ENCODE measurements at places on chromosomes 6 and 20. TPM values are rescaled to one million over a fixed set of nuclear protein-coding genes. Genes with fewer than 3 reads are reported as not detected.

GRCh38 chr6:8149350-8149749, 47.0 kb upstream of the EEF1E1 start:
- no peaks in the 10 kb centered on the region for H3K4me1 ChIP-seq
- no peak for DNase-seq
- no peaks in the 10 kb centered on the region for H3K36me3 ChIP-seq
- H3K4me3 ChIP-seq, result no peak overlapping the region

DNA sequence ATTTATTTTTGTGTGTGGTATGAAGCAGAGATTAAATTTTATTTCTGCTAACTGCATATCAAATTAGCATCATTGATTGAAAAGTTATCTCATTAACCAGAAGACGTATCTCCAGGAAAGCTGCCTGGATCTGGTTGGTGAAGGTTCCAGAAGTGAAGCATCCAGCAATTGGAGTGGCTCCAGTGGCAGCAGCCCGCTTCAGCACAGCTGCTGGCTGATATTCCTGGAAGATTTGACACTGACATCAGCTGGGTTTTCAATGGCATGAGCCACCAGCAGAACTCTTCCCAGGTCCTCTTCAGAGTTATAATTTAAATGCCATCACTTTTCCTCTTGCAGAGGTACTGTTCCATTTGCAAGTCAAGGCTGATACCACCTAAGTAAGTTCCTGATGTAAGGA, 363.5 kb downstream of the BCKDHB start:
- H3K27me3 ChIP-seq, result no peaks in the 10 kb centered on the region
- H3K4me1 ChIP-seq, result no peaks in the 10 kb centered on the region
- DNase-seq, result no peak
- H3K36me3 ChIP-seq, result no peaks in the 10 kb centered on the region
- no peak overlapping the region for H3K4me3 ChIP-seq
- no peak overlapping the region for H3K27ac ChIP-seq

- H3K4me3 ChIP-seq, result no peak overlapping the region
- no peaks in the 10 kb centered on the region for H3K36me3 ChIP-seq
- no peak for DNase-seq
- H3K27ac ChIP-seq, result no peak overlapping the region
- H3K4me1 ChIP-seq, result no peaks in the 10 kb centered on the region
- no peaks in the 10 kb centered on the region for H3K27me3 ChIP-seq
Observed at GRCh38 chr20:17097603-17098002, 129.2 kb upstream of the PCSK2 start.

DNA sequence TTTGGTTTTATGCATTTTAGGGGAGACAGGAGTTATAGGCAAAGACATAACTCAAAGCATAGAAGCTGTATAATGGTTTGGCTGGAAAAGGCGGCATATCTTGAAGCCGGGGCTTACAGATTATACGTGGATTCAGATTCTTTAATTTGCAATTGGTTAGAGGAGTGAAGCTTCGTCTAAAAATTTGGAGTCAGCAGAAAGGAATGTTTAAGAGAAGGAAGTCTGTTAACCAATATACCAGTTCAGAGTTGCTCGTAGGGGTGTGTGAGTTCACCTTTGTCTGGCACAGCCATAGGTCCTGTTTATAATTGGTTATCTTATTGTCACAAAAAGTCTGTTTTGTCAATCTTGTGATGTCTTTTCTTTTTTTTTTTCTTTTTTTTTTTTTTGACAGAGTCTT, 8.9 kb downstream of the ARHGAP40 start:
- no peak overlapping the region for H3K27ac ChIP-seq
- H3K4me1 ChIP-seq, result no peaks in the 10 kb centered on the region
- no peak overlapping the region for H3K4me3 ChIP-seq
- H3K27me3 ChIP-seq, result no peaks in the 10 kb centered on the region

- H3K4me1 ChIP-seq, result peaks cover 20% of the 10 kb centered on the region
- DNase-seq, result no peak
- H3K27ac ChIP-seq, result no peak overlapping the region
- H3K36me3 ChIP-seq, result no peaks in the 10 kb centered on the region
- H3K4me3 ChIP-seq, result no peak overlapping the region
Observed at GRCh38 chr6:30834646-30835045, 49.7 kb upstream of the DDR1 start.

- no peak for DNase-seq
- H3K36me3 ChIP-seq, result no peaks in the 10 kb centered on the region
- H3K27me3 ChIP-seq, result no peaks in the 10 kb centered on the region
- H3K4me3 ChIP-seq, result no peak overlapping the region
Observed at GRCh38 chr6:431504-431903, 40.0 kb downstream of the IRF4 start.

ELOVL4 gene
- total RNA-seq, result 2.4 TPM

DNA sequence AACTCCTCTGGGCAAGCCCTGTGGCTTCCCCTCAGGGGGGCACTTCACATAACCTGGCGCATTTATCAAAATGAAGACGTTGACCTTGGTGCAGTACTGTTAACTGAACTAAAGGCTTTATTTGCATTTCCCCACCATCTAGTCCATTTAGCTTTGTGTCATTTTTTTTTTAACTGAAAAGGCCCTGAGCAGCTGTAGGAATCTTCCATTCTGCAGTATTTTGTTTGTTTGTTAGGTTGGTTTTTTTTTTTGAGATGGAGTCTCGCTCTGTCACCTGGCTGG, 10.7 kb downstream of the TMEM181 start:
- no peak overlapping the region for H3K4me3 ChIP-seq
- no peaks in the 10 kb centered on the region for H3K4me1 ChIP-seq
- H3K27ac ChIP-seq, result no peak overlapping the region
- DNase-seq, result no peak
- peaks cover 6% of the 10 kb centered on the region for H3K36me3 ChIP-seq

GRCh38 chr6:105824732-105825131, 261.4 kb upstream of the PRDM1 start:
- H3K4me1 ChIP-seq, result no peaks in the 10 kb centered on the region
- DNase-seq, result no peak
- no peaks in the 10 kb centered on the region for H3K27me3 ChIP-seq
- H3K27ac ChIP-seq, result no peak overlapping the region

LY6G6F gene
- total RNA-seq, result not detected

KCNQ5 gene
- total RNA-seq, result 7.3 TPM

All from thoracic aorta (tissue), 2 donors.